AML-193 (cell line): ENCODE measurements at places on chromosomes 7 and 10.

- no peak for DNase-seq
Measured at GRCh38 chr10:120732643-120733313, 118.4 kb upstream of the WDR11 start.

- no peak for DNase-seq
Measured at GRCh38 chr10:75987616-75988015, 556.2 kb downstream of the LRMDA start.

DNA sequence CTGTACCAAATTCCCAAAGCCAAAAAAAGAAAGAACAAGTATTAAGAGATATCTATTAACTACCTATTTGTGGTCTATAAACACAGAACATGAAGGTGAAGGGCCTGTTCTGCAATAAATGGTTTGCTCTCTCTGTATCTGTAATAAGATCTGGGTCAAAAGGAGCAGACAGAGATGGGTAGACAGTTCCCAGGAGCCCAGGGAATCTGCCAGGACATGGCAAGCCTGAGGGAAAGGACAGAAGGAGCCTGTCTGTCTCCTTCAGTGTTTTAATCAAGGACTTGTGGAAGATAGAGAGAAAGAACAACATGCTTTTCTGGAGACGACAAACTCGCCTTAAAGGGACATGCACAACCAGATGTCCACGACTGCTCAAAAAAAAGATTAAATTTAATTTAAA lies 165.7 kb downstream of the ELMO1 start:
- no peak for DNase-seq

GRCh38 chr7:138338361-138338760 lies 121.7 kb upstream of the TRIM24 start:
- no peak for DNase-seq

- no peak for DNase-seq
Measured at GRCh38 chr10:6602700-6603084, 22.6 kb upstream of the PRKCQ start.

GRCh38 chr10:106479636-106480035 lies 684.9 kb downstream of the SORCS1 start:
- DNase-seq = no peak

DNA sequence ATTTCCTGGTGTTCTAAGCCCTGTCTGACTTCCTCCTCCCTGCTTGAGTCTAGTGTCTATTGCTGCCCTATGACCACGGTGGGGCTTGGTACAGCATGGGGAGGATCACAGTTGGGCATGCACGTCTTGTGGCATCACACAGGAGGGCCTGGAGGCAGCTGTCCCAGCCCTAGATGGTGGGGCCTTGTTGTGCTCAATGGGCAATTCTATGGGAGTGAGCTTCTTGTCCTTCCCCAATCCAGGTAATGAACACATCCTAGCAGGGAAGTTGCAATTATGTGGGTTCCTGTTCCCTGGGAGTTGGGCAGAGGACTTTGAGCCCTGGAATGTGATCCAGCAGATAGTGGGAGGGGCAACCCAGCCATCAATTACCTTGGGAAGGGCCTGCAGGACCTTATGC lies 10.8 kb upstream of the FAM3C start:
- DNase-seq = no peak

DNA sequence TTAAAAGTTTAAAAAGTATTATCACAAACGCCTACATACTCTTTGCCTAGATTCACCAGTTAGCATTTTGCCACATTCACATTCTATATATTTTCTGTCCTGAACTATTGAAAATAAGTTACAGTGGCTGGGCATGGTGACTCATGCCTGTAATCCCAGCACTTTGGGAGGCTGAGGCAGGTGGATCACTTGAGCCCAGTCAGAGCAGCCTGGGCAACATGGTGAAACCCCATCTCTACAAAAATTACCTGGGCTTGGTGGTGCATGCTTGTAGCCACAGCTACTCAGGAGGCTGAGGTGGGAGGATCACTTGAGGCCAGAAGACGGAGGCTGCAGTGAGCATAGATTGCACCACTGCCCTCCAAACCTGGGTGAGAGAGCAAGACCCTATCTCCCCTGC lies 5.3 kb downstream of the ARPC1A start:
- DNase-seq = no peak

DNA sequence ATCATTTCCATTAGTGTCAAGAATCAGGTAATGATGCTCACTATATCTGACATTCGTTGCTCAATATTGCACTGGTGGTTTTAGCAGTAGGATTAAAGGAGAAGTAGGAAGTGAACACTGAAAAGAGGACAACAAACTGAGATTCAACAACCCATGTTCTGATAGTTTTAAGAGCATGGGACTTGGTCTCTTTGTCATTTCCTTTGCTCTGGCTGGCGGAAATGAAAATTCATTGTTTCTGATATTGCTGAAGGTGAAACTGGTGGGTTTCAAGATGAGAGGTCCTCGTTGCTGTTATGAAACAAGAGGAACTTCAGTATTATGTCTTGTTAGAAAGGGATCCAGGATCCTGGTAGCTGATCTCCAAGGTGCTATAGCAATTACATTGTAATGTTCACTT lies 129.0 kb downstream of the DNAH11 start:
- DNase-seq = no peak

DNA sequence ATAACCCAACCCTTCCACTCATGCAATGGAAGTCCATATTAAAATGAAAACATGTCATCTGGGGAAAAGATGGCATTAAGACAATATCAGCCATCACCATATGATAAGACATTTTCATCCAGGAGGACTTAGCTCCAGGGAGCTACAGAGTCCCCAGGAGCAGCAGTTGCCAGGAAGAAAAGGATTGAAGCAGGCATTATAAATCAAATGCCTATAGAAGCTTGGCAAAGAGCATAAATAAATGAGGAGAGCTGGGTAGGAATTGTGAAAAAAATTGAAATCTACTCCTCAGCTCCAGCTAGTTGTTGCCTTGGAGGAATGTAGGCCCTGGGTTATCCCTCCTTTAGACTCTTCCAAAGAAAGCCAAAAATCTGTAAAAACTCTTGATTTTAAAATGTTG lies 42.5 kb downstream of the FAM13C start:
- no peak for DNase-seq

GRCh38 chr10:44558521-44558920 lies 173.6 kb upstream of the CXCL12 start:
- no peak for DNase-seq

GRCh38 chr10:34698979-34699378 lies 116.1 kb downstream of the PARD3 start:
- DNase-seq = no peak

- DNase-seq = no peak
Measured at GRCh38 chr10:98168147-98168546, 33.7 kb downstream of the R3HCC1L start.

GRCh38 chr10:69057951-69058297 lies 30.0 kb upstream of the SRGN start:
- DNase-seq = no peak

DNA sequence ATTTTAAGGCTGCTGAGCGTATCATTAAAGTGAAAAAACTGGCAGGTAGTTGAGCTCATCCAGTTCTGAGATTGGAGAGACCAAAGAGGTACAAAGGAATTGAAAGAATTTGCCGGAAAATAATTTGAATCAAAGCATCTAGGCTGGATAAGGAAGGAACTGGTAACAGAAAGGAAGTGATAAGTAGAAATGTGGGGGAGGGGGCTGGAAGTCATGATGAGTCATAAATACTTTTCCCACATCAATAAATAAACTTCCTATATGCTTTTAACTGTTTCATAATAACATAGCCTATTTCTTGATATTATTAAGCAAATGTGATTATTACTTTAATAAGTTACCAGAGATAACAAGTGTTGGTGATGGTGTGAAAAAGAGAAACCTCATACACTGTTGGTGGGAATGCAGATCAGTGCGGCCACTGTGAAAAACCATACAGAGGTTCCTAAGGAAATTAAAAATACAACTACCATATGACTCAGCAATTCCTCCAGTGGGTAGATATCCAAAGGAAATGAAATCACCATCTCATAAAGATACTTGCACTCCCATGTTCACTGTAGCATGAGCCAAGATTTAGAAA lies 27.0 kb downstream of the ZNF438 start:
- no peak for DNase-seq

GRCh38 chr10:128060341-128061250 lies 65.6 kb downstream of the MKI67 start:
- DNase-seq = no peak

GRCh38 chr10:13315361-13315760 lies 15.5 kb upstream of the PHYH start:
- no peak for DNase-seq

- no peak for DNase-seq
Measured at GRCh38 chr10:47207894-47208469, 92.0 kb upstream of the GDF10 start.

DNA sequence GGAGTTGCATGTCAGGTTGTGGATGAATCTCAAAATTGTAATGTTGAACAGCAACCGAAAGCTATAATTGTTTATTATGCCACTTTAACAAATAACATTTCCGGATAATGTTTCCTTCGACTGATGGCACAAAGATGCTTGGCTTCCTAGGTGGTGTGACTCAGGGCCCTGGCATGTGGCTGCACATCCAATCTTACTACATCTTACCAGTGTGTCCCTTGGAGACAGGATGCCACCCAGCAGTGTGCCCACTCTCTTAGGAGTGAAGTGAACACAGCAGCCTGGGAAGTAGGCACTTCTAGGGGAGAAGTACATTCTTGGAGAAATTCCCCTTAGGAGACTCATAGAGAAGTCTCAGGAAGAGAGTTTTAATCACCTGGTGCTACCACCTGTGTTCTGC lies 33.0 kb upstream of the GPR26 start:
- no peak for DNase-seq

- no peak for DNase-seq
Measured at GRCh38 chr7:154591544-154591943, 411.4 kb downstream of the PAXIP1 start.

DNA sequence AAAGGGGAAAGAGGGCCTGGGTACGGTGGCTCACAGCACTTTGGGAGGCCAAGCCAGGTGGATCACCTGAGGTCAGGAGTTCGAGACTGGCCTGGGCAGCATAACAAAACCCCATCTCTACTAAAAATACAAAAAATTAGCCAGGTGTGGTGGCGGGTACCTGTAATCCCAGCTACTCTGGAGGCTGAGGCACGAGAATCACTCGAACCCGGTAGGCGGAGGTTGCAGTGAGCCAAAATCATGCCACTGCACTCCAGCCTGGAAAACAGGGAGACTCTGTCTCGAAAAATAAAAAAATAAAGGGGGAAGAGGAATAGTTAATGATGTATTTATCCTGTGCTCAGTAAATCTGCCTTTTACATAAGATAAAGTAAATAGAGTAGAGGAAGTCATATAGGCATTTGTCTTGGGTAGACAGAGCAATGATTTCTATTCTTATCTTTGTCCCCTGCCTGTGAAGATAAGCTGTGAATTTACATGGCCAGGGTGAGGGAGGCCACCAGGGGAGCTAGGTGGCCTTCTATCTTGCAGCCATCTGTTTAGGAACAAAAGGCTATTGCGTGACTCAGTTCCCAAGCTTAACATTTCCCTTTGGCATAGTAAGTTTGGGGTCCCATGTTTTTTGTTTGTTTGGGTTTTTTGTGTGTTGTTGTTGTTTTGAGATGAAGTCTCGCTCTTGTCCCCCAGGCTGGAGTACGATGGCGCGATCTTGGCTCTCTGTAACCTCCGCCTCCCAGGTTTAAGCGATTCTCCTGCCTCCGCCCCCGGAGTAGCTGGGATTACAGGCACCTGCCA lies 73.2 kb upstream of the GTF2I start:
- no peak for DNase-seq

DNA sequence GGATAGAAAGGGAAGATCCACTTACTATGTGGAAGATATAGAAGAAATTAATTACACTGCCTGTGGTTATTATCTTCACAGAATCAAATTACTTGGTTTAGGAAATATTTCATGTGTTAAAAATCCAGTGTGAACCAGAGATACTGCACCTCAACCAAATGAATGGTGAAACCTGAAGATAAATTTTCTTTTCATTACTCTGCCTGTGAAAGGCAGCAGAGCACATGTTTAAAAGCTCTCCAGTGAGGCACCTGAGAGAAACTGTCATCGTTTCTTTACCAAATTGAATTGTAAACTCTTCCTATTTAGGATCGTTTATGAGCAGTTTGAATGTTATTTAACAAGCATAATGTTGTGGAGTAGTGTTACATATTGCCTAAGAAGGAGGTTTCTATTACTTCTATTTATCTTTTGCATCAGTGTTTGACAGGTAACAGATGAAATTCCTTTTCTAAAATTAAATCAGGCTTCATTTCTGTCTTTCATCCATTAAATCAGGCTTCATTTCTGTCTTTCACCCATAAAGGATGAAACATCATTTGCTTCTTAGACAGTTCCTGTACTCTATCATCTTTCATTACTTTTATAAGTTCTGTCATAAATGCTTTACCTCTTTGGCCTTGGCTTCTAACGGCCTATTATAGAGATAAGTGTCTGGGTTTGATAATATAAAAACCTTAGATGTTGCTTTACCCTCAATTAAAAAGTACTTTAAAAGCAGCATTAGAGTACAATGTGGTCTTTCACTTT lies 266.6 kb downstream of the NXPH1 start:
- DNase-seq = no peak

DNA sequence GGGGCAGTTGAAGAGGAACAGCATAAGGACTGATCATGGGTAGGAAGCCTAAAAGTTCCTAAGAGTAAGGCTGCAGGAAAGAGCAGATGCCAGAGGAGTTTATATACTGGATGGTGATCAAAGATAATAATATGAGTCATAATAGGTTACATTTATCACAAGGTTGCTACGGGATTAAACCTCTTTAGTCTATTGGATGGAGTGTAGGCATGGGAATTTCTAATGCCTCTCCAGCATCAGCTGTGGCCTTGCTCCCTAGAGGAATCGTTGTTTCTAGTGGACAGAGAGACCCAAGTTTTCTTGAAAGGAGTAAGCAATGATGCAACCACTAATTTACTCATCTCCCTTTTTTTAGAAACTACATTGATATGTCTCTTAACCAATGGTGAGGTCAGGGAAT lies 213.4 kb downstream of the GPR37 start:
- no peak for DNase-seq

DNA sequence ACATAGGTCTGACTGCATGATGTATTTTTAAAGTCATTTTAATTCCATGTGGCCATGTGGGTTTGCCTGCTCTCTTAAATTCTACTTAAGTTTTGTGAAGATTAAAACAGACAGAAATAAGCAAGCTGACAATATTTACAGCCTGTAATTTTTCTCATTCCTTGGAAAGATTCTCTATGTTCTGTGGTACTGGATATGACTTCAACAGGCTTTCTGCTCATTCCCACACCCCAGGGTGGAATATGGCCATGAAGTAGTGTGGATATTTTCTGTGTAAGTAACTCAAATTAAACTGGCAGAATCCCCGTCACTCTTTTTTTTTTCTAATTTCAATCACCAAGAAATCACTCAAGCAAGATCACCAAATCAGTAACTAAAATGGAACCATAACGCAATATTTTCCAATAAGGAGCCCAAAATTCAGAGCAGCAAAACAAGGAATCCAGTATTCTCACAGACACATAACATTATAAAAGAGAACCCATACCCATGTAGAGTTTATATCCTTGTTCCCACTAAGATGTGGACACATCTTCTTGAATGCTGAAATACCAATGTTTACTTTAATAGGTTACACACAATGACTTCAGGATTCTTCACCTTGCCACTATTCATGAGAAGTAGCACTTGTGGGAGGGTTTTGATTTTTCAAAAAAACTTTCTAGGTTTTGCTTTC lies 5.7 kb downstream of the HOXA5 start:
- DNase-seq = no peak
